ENCODE measurements at places on chromosomes 4 and X.
A peak's percentile ranks its signal among the peaks of the same experiment; 100 is the strongest.

DNA sequence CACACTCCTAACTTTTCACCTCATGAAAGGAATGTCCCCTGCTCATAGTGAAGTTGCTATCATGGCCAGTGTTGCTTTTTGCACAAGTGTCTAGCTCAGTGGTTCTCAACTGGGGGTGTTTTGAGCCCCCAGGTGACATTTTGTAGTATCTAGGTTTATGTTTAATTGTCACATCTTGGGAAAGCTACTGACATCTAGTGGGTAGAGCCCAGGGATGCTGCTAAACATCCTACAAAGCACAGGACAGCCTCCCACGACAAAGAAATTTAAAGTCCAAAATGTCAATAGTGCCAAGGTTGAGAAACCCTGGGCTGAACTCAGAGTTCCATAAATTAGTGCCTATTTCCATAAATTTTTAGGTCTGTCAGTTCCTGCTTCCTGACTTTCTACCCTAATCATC, 70.7 kb upstream of the HCCS start:
- DNase-seq: no peak

- DNase-seq: no peak
Observed at GRCh38 chrX:3699821-3700381, 13.5 kb downstream of the PRKX start.

GRCh38 chr4:54099748-54100574, at the start of gene GSX2:
Gene GSX2, plus strand, starts transcription at chr4:54100163. Its CDS starts 182 bp downstream, at chr4:54100345.
- DNase-seq: peak; percentile 61

DNA sequence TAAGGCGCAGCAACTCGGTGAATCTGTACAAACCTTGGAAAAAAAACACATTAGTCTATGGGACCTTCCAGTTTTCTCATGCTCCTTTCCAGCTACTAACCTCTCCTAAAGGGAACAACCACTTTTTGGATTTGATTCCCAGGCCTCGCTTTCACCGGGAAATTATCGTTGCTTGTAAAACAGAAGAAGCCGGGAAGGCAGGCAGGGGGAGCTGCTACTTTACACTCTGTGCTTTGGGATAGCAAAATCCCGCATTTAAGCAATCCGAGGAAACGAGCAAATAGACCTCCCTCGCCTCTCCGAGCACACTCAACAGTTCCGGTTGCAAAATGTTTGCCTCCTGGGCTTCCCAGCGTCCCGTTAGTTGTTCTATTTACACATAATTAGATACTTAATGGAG, 1.2 kb downstream of the CD38 start:
- peak; percentile 68 for DNase-seq

DNA sequence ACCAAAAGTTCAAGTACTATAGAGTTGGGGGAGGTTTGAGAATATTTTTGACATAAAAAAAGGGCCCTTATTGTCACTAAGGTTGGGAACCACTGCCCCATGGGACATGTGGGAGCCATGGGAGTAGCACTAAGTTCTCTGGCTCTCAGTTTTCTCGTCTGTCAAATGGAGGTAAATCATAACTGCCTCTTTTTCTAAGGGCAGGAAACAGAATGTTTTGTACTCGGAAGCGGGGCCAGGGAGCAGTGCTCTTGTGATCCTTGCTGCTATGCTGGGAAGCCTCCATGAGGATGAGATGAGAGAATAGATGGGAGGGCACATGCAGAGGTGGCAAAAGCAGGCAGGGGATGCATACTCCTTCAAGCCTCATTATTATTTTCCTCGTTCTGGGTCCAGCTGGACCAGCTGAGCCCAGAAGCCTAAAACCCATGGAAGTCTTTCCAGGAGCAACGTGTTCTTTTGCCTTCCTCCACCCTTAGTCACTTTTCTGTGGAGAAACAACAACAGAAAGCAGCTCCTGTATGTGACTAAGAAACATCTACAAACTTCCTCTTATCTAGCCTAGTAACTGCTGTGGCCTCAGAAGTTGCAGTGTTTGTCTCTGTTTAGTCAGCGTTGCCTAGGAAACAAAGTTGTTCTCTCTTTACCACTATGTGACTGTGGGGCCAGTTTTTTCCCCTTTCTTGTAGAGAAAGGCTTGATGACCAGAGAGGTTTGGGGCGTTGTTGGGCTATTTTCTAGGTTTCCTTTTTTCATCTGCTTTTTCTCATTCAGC, 64.8 kb downstream of the TSC22D3 start:
- no peak for DNase-seq

- no peak for DNase-seq
Observed at GRCh38 chrX:36583674-36584073, 424.5 kb upstream of the FAM47C start.

GRCh38 chr4:108172231-108172752, 3.6 kb upstream of the LEF1 start:
- peak; percentile 40 for DNase-seq

- no peak for DNase-seq
Observed at GRCh38 chr4:154999950-155000578, 208.4 kb upstream of the NPY2R start.

- DNase-seq: no peak
Observed at GRCh38 chr4:39587881-39588280, 50.8 kb downstream of the SMIM14 start.

DNA sequence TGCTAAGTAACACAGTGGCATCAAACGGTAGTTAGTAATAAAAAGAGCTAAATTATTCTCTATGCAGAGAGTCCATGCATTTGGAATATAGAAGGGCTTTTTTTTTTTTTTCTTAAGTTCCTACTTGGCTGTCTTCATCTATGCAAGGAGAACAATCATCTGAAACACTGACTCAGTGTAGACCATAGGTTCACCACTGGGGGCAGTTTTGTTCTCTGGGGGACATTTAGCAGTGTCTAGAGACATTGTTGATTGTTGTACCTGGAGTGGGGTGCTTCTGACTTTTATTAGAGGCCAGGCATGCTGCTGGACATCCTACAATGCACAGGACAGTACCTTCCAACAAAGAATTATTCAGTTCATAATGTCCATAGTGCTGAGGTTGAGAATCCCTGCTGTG, 41.2 kb downstream of the TMA16 start:
- DNase-seq: no peak

DNA sequence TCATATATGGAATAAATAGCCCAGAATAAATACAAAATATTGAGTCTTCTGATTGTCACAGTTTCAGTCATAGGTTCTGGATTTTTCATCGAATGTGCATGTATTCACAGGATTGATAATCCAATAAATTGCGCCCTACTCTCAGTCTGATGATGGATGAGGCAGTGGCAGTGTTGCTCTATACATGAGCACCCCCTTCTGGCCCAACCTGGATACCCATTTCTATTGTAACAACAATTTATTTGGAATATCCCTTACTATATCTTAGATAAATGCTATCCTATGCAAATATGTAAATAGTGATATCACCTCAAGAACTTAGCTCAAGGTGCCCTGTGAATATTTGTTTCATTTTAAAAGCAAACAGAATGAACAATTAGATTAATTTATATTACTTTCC, 733.7 kb upstream of the PABPC4L start:
- no peak for DNase-seq

- DNase-seq: no peak
Observed at GRCh38 chrX:101745046-101745445, 85.4 kb upstream of the ARMCX2 start.

DNA sequence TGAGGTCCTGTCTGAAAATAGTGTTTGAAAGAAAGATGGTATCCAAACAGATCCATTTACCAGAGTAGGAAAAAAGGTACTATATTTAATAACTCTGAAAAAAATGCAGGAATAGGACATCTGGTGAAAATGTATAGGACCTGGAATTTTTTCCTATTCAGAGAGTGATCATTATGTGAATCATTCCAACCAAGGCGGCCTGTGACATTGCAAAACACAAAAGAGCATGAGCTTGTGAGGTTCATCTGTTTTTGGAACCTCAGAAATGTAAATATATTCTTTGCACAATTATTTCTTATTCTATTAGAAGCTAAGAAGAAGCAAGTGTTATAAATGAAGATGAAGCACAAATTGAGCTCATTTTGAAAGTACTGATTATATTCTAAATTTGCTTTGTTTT, 2.0 kb downstream of the C4orf51 start:
- no peak for DNase-seq

GRCh38 chr4:86976801-86977485, 42.1 kb downstream of the AFF1 start:
- DNase-seq: no peak

GRCh38 chrX:132045456-132045855, 22.4 kb downstream of the STK26 start:
- no peak for DNase-seq

GRCh38 chr4:187073820-187074219, 350.2 kb upstream of the FAT1 start:
- DNase-seq: no peak

- no peak for DNase-seq
Observed at GRCh38 chr4:168664242-168664891, 167.5 kb downstream of the PALLD start.

DNA sequence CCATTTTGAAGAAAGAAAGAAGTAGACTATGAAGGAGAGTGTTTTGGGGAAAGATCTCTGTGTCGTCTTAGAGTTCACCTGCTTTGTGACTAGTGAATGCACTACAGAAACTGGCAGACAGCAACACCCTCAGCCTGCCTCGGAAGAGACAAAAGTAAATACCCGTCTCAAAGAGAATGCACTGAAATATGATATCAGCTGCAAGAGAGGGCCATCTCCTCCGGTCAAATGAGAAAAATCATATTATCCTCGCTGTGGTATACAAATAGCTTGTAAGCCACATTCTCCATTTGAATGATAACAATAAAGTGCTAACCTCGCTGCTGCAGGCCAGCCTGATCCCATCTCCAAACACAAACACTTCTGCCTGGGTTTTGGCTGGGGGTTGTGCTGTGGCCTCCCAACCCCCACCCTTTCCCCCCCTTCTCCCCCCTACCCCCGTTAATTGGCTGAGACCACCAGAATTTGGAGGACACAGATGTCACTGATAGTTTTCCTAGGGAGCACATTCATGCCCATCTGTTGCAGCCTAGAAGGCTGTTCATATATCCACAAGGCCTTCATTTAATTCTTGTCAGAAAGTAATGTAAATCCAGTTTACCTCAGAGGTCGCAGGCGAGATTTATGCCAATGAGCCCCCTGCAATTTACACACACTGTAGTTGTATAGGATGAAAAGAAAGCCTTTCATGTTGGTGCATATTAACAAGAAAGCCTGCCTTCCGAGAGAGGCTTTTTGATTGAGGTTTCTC, 46.3 kb downstream of the ALPK1 start:
- DNase-seq: no peak

DNA sequence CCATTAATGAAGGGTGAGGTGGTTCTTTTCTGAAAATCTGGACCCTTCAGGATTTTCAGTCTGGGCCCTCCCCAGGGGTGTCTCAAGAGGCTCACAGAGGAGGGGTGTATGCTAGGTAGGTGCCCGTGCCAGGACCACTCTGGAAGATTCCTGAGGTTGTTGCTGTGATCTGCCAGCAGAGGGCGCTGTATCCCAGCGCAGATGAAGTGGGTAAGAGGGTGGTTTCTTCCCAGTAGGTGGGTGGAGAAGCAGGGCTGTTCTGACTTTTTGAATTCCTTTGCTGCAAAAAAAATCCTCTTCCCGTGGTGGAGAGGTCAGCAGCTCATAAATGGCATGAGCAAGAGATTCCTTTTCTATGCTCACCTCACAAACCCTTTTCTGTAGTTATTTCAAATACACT, 51.1 kb downstream of the SCML1 start:
- peak; percentile 44 for DNase-seq

DNA sequence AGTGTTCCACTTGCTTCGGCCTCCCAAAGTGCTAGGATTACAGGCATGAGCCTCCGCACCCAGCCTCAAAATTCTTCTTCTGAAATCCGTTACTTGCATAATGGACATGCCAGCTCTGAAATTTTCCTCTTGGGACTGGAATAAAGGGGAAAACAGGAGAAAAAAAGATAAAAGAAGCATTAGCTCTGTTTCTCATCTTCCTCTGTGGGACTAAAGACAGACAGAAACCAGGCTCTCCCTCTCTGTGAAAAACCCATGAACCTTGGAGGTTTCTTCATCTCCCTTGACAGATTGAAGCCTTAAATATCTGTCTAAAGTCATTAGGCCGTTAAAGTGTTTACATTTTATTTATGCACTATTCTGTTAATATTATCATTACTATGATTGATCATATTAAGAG, 19.4 kb upstream of the PRSS12 start:
- DNase-seq: no peak

DNA sequence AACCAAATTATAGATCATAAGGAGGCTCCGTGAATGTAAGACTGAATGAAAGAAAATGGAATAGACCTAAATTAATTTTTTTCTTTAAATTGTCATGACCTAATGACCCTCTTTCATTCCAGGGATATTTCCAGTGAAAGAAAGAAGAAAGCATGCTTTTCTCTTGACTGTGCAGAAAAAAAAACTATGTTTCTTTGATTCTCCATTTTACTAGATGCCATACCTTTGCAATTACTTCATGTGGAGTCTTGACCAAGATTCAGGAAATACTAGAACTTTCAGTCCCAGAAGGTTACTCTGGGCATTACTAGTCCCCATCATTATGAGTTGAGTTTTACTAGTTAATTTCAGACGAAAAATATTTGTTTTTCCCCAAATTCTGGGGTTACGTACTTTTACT, 6.4 kb upstream of the COMMD8 start:
- no peak for DNase-seq

DNA sequence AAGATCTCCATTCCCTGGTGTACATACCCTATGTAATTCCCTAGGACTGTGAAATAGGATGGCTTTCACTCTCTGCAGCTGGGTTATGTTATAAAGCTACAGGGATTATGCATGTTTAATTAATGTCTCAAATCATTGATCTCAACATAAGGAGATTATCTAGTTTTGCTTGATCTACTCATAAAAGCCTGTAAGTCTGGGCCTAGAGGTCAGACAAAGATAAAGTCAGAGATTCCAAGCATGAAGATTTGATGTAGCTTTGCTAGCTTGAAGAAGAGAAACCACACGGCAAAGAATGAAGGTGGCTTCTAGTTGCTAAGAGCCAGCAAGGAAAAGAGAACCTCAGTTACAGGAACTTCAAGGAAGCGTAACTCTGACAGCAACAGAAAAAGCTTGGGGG, 456.9 kb downstream of the CCSER1 start:
- no peak for DNase-seq

DNA sequence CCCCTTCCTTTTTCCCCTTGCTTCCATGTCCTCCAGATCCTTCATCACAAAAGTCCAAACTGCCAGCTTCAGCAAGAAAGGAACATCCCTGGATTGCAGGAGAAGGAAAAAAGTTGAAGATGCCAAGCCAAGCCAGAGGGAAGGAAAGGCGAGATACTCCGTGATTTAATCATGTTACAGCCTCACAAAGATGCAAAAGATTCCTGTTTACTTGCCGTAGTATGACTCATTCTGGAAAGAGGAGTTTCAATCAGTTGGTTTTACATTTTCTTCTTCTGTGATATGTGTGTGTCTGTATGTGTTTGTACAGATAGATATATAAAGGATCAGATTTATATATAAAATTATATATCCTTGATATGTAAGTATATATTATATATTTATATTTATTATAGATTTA, 69.3 kb downstream of the BTC start:
- no peak for DNase-seq

DNA sequence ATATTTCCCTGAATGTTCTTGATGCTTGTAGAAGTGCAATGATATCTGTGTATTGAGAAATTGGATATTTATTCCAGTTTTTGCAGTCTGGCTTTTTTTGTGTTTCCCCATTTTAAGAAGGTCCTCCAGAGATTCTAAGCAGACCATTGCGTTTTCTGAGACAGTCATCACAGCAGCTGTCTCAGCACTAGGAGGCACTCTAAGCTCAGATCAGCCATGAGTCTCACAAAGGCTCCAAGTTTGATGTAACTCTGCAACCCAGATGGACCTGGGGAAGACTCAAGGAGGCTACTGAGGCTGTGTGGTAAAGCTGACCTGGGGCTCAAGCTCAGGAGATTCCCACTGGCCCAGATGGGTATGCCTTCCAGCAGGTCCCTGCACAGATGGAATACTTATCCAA, 89.3 kb upstream of the CYLC1 start:
- no peak for DNase-seq

Data from left ventricle myocardium superior (tissue), 1 donor.